ENCODE measurements at places on chromosomes 6 and 20.

DNA sequence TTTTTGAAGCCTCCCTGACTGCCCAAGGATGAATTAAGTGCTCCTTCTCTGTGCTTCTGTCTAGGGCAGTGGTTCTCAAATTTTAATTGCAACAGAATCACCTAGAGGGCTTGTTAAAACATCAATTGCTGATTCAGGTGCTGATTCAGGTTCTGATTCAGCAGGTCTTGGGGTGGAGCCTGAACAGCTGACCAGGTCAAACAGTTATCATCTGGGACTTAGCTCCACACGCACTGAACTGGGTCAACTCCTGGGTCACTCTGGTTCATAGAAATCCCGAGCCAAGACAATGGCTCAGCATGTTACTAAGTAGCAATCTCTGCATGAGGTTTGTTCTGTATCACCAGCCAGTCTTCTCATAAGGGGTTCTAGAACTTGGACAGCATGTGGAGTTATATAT, 192.3 kb downstream of the GJA1 start:
- DNase-seq, result no peak

GRCh38 chr20:38747495-38748096, 664 bp upstream of the ACTR5 start:
- DNase-seq, result no peak

DNA sequence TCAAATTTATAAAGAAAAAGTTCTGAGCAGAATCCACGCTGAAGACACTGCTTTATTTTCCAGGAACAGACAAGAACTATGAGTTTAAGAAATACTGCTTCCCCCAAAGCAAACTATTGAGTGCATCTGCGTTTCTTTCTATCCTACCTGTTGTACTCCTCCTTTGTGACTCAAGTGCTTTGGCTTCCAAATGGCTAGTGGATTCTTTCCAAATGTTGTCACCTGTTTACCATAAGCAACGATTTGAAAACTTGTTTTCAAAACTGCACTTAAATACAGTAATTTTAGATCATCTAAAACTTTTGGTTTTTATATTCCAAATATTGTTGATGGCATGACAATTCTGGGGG, 9.5 kb downstream of the PXDC1 start:
- DNase-seq, result no peak

DNA sequence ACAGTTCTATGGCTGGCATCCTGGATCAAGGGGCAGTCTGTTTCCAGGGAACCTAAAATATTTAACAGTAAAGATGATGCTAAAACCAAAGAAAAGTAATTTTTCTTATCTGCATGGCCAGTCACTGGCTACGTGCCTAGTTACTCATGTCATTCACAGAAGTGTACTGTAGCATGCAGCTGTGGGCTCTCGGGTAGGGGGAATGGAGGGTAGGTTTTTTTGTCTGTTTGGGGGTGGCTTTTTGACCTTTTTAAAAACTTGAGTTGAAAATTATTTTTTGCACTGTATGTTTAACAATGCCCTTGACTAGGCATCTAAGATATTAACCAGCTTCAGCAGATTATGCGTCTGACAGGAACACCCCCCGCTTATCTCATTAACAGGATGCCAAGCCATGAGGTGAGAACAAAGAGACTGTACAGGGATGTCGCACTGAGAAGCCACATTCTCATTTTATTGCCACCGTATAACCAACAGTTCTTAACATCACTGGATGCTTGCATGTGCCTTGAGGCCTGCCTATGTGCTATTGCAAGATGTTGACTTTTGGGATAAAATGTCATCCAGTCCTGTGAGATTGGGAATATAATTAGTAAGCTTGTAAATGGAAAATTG, 30.3 kb upstream of the MAPK13 start:
- DNase-seq, result no peak
